Activated naive CD4-positive, alpha-beta T cell (primary cell): ENCODE measurements at places on chromosomes 11 and 22.

DNA sequence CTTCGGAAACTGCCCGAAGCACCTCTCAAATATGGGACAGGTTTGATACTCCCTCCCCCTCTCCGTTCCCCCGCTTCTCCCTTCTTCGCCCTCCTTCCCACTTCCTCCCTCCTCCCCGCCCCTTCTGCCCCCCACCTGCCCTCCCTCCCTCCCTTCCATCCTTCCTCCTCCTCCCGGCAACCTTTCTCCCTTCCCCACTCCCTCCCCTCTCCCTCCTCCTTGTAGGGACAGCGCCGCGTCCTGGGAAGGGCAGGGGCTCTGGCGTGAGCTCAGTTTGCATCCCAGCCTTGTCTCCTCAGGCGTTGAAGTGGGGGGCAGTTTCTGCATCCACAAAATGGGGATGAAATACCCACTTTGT is 6.1 kb upstream of the NFAM1 start:
- DNase-seq = no peak

GRCh38 chr11:61552108-61552635 is 28.7 kb downstream of the SYT7 start:
- DNase-seq = no peak

DNA sequence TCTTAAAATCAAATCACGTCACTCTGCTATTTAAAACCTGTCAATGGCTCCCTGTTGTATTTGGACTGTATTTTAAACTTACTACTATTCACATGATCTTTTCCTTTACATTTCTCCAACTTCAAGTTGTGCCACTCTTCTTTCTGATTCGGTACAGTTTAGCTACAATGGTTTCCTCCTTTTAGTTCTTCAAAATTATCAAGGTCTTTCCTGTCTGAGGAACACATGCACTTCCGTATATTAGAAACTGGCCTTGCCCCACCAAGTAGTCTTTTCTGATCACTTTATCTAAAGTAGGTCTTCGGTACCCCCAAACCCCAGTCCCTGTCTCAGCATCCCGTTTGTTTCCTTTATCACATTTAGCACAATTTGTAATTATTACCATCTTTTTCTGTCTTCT is 81.8 kb downstream of the MTMR3 start:
- DNase-seq = no peak

- no peak for DNase-seq
These were observed at the start of gene ACTN3 for GRCh38 chr11:66546368-66546965. TSS of gene ACTN3 (plus strand) at chr11:66546903. CDS start at chr11:66546938, 35 bp downstream.

- DNase-seq = no peak
These were observed 70.2 kb upstream of the EED start for GRCh38 chr11:86174101-86175046.

- no peak for DNase-seq
These were observed 445 bp downstream of the SYTL2 start for GRCh38 chr11:85810521-85810870.

- no peak for DNase-seq
These were observed 1.6 kb downstream of the APOL2 start for GRCh38 chr22:36237462-36238372.

DNA sequence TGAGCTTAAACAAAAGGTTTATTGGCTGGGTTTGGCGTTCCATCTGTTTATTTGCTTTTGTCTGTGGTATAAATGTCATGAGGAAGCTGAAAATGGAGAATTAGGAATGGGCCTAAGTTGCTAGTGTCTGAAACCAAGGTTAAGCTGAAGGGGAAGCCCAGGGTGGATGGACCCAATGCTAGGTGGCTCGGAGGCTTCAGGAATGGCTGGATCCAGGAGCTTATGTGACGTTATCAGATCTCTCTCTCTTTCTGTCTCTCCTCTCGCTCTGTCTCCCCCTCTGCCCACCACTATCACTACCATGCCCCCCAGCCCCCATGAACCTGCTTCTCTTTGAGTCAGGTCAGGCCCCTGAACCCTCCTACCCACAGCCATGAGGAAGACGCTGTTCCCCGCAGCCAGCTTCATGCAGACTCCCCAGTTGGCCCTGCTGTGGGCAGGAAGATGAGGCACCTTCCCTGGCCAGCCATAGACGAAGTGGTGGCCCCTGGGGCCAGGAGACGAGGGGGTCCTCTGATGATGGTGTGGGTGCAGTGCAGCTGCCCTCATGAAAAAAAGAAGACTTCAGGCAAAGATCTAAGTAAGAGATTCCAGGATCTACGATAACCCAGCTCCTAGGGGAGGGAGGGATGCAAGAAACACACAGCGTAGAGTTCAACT is 101.5 kb downstream of the BRD1 start:
- DNase-seq = no peak

- DNase-seq = no peak
These were observed 339.8 kb downstream of the KCNA4 start for GRCh38 chr11:29676993-29677392.
